ENCODE measurements at places on chromosomes 11 and 22. TPM values are rescaled to one million over a fixed set of nuclear protein-coding genes. Genes with fewer than 3 reads are reported as not detected.

- no peak for DNase-seq
Observed at GRCh38 chr11:112499153-112499880, 238.7 kb upstream of the PLET1 start.

DNA sequence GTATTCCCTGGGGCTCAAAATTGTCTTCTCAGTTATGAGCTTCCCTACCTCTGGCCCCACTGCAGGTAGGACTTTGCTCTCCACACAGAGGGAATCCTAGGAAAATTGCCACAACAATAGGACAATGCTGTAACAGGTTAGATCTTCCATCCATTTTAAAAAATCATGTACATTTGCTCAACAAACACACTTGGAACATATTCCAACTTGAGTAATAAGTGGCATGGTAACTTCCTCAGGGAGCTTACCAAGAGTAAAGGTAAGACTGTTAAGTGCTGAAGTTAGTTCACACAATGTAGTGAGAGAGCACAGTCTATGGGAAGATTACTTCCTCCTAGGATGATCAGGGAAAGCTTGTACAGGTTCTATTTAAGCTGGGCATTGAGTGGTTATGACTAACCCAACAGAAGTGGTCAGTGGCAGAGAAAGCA is 78.9 kb upstream of the BIRC3 start:
- DNase-seq, result no peak

GRCh38 chr11:63608353-63609345 is 5.6 kb downstream of the PLAAT3 start:
- DNase-seq, result no peak

GRCh38 chr11:1446623-1447022 is 40.0 kb downstream of the MOB2 start:
- DNase-seq, result no peak

GRCh38 chr22:30308518-30309230 is 18.1 kb downstream of the TBC1D10A start:
- peak; percentile 43 for DNase-seq

GRCh38 chr11:123544631-123545375 is 109.6 kb downstream of the SCN3B start:
- no peak for DNase-seq

GRCh38 chr11:33194455-33194854 is 33.2 kb upstream of the CSTF3 start:
- DNase-seq, result no peak

DNA sequence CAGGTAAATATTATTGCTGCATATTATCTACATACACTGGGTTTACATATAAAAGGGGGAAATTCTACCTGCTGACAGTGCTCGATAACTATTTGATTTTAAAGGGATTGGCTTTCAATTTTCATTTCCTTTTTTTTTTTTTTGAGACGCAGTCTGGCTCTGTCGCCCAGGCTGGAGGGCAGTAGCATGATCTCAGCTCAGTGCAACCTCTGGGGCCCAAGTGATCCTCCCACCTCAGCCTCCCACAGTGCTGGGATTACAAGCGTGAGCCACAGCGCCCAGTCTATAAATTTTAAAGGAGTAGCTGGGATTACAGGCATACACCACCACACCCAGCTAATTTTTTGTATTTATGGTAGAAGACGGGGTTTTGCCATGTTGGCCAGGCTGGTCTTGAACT is 3.2 kb upstream of the PCF11 start:
- DNase-seq, result no peak

DNA sequence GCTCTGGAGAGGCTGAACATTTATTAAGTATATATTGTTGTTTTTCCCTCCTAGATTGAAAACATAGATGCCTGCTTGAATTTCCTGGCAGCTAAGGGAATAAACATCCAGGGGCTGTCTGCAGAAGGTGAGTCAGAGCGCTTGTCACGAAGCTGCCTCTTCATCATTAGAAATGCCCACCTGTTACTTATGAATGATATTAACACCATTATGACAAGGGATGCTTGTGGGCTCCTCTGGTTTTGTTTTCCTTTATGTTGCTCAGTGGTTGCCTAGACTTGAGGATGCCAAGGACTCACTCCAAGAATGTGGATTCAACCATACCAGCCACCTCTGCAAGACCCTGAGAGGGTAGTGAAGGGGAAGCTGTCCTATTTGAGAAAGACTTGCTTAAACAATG is 156.2 kb downstream of the NAV2 start:
- no peak for DNase-seq

Gene DDIAS
- total RNA-seq, result 3.1 TPM

All from aorta (tissue), 5 donors.